Left ventricle myocardium inferior (tissue), 1 donor: ENCODE measurements at places on chromosomes 1 and 21. TPM values are rescaled to one million over a fixed set of nuclear protein-coding genes. Genes with fewer than 3 reads are reported as not detected.

GRCh38 chr1:6157528-6158174 is 22.5 kb downstream of the CHD5 start:
- no peak for DNase-seq

RAB3B gene
- total RNA-seq: not detected

- no peak for DNase-seq
Observed at GRCh38 chr1:18043871-18044270, 63.7 kb upstream of the IGSF21 start.

GRCh38 chr1:178612261-178612660 is 99.4 kb downstream of the TEX35 start:
- no peak for DNase-seq

ACTN2 gene
- 2,454 TPM for total RNA-seq

- no peak for DNase-seq
Observed at GRCh38 chr21:42330380-42331371, 15.5 kb upstream of the TFF3 start.

GRCh38 chr1:234529950-234530237 is 50.9 kb upstream of the TARBP1 start:
- no peak for DNase-seq

GRCh38 chr1:234986750-234987414 is 141.8 kb downstream of the TOMM20 start:
- no peak for DNase-seq

DNA sequence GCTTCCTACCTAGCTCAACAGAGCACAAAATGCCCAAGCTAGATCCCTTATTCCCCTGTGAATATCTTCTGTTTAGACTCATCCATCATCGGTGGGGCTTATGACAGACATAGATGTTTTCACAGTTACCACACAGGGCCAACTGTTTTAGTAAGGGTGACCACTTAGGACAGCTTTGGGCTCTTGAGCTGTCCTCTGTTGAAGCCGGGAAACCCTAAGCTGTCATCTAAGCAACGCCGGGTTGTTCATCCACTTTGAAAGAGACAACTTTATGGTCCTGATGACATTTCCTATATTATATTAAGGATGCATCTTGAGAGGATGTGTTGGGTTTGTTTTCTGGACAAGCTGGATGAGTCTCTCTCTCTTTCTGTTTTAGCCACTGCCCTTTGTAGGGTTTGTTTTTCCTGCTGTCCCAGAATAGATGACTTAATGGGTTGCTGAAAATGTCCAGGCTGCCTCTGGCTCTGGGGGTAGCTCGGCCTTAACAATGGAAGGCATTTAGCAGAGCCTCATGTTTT is 110.5 kb upstream of the UBE2U start:
- DNase-seq: no peak
